ENCODE measurements at places on chromosomes 12 and 14.
A peak's percentile ranks its signal among the peaks of the same experiment; 100 is the strongest.

DNA sequence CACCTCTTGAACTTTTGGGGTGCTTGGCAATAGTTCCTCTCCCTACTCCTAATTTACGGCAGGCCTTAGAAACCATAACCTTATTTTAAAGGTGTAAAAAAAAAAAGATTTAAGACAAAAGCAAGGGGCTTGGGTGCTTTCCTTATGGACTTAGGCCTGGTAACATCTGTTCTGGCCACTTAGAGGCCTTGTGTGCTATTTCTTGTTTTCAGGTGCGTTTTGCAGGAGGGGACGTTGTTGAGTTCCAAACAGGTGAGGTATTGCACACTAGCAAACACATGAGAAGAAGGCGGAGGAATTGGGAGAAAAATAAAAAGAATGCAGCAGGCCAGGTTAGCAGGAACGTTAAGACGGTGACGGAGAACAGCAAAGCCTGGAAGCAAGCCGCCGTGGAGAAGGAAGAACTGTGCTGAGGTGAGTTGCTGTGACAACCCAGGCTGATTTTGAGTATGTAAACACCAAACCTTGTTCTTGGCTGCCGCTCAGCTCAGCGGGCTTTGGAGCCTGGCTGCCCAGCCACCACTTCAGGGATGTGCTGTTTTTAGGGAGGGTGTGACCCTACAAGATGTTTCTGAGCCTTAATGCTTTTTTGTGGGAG is 17.3 kb downstream of the EMG1 start:
- no peak for DNase-seq

DNA sequence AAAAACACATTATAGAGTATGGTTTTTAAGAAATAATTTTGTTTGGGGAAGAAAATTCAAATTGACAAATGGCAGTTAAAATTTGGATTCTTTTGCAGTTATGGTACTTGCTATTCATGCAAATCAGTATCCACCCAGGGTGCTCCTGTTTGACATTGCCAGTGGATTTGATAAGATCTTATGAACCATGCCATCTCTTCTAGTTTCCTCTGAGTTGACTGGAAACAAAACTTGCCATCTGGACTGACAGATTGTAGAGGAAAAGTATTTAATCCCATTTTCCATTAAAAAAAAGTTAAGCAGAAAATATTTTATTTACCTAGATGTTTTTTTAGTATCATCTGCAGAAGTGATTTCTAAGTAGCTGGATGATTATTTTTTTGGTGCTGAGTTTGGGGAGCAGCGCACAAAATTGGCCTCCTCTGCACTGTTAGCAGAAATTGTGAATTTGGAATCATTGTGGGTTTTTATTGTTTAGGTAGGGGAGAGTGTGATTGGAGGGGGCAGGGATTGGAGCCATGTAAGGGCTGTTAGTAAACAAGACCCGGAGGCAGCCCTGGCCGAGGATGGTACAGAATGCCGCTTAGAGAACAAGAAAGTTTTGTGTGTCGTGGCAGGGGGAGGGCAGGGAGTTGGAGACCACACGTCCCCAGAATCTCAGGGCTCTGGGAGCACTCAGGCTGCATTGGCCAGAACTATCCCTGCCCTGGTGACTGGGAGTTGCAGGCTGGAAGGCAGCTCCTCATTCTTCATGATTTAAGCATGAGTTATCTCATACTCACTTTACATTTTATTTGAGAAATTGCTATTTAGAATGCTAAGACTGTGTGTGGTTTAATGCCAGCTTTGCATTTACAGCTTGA is 56.6 kb downstream of the WDR20 start:
- no peak for DNase-seq

- DNase-seq, result no peak
These were observed 474.6 kb downstream of the ETNK1 start for GRCh38 chr12:23099604-23100003.

- DNase-seq, result no peak
These were observed 25.8 kb upstream of the C12orf76 start for GRCh38 chr12:110074089-110074488.

- DNase-seq, result no peak
These were observed 1.7 kb downstream of the LARP4 start for GRCh38 chr12:50402264-50403000.

DNA sequence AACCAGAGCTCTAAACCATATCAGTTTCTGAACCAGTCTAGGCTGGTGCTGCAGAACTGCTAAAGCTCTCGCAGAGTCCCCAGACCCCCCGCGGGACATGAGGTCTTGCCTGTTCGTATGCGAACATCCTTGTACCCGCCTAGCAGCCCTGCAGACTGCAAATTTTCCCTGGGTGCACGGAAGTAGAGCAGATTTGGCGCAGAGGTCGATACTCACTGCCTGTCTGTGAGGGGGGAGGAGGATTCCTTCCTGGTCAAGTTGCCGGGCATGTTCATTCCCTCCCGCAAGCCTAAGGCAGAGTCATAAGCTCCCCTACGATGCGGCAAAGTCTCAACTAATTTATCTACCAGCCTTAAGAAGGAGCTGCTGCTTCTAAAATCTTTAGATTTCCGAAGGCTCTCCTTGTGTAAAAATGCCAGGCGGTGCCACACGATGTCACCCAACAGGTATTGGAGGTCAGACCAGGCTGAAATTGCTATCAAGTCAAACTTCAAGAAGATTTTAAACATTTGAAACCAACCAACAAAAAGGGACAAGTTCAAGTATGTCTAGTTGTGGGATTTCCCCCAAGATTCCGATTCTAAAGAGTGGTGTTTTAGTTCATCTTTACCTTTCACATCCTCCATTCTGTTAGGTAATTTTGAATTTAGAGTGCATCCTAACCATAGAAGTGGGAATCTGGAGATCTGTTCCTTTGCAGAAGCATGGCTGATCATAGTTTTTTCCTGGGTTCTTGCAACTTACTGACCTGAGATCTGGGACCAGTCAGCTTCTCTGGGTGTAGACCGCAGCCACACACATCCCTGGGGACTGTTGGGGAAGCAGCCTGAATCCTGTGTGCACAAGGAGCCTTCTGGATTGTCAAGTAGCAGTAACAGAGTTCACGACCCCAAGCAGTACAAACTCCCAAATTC is 1.6 kb upstream of the PAX9 start:
- no peak for DNase-seq

DNA sequence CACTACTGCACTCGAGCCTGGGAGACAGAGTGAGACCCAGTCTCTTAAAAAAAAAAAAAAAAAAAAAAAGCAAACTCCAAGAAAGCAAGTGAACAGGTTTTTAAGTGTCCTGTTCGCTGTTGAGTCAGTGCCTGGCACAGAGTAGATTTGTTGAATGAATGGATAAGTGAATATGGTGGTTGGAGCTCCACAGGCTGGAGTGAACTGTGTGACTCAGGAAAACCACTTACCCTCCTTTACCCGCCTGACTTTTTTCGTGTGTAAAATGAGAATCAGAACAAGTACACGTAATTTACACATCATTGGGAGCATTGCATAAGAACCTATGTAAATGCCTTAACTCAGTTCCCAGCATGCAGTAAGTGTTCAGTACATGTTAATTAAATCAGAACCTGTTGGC is 24.0 kb upstream of the ESRRB start:
- DNase-seq, result no peak

DNA sequence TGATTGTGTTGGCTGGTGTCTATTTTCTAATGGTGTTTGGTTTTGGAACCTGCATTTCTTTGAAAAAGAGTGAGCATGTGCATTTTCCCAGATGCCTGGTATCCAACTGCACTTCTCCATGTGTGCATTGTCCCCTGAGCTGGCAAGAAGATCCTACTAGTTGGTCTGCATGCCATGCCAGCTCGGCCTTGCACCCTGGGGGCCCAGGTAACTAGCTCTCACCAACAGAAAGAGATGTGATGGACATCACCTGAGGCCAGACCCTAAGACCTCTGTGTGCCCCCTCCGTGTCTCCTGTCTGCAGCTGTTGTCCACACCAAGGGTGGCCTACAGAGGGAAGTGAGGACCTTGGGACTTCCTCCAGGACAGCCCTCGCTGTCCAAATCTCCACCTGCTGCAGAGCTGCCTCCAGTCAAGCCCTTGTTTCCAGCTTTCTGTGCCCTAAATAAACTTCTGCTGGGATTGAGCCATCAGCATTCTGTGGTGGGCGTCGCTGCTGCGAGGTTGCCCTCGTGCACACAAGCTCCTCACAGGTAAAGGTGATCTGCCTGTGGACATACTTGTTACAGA is 30.1 kb upstream of the GPR132 start:
- no peak for DNase-seq

GRCh38 chr12:53726341-53726740 is 911 bp downstream of the CALCOCO1 start:
- DNase-seq, result no peak

GRCh38 chr14:98170575-98170974 is 1101.4 kb downstream of the BCL11B start:
- DNase-seq, result no peak

- DNase-seq, result peak; percentile 90
These were observed 7.5 kb downstream of the ITGA5 start for GRCh38 chr12:54411391-54412241.

- peak; percentile 10 for DNase-seq
These were observed 15.3 kb downstream of the SPIC start for GRCh38 chr12:101490286-101490920.

- no peak for DNase-seq
These were observed 4.7 kb upstream of the EPYC start for GRCh38 chr12:91009319-91009950.

DNA sequence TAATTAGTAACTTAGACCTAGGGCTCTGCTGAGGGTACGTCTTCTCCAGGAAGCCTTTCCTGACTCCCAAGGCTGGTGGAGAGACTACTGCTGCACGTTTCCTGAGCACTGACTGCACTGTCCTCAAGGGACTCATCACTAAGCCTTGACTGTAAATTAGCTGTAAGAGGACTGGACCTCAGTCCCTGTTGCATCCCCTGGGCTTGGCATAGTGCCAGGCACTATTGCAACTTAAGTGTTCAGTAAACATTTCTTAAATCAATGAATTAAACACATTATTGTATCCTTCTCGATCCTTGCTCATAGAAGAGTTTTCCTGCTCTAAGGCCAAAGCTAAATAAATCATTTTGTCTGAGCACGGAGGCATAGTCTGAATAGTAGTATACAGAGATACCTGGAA is 31.9 kb upstream of the IFNG-AS1 start:
- DNase-seq, result no peak

DNA sequence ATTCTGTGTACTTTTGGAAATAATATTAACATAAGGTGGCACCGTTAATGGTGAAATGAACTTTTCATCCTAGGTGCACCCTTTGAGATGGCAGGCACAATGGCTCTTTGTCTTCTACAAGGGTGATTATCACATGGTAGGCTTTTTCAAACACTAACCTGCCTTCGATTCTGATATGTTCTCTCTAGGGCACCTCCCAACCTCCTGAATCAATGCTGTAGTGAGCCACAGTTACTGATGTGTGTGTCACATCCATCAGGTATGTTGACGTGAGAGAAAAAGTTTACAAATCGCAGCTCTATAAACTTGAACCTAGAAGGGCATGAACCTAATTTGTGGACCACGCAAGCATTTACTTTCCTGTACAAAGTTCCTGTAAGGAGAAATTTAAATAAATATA is 25.4 kb downstream of the PDE3A start:
- DNase-seq, result no peak

DNA sequence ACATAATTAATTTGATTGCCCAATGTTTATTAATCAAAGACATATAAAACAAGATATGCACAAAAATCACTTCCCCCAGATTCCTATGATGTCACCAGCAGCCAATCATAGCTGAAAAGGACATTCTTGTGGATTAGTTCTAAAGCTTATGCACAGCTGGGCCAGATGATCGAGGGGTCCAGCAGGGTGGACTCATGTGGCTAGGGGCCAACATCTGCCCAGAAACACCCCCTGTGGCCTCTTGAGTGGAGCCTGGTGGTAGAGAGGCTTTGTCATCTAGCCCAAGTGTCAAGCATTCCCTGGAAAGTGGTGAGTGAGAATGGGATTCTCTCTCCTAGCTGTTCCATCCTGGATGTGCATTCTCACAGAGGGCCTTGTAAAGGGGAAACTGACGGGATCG is 590.0 kb downstream of the BCL11B start:
- DNase-seq, result no peak

DNA sequence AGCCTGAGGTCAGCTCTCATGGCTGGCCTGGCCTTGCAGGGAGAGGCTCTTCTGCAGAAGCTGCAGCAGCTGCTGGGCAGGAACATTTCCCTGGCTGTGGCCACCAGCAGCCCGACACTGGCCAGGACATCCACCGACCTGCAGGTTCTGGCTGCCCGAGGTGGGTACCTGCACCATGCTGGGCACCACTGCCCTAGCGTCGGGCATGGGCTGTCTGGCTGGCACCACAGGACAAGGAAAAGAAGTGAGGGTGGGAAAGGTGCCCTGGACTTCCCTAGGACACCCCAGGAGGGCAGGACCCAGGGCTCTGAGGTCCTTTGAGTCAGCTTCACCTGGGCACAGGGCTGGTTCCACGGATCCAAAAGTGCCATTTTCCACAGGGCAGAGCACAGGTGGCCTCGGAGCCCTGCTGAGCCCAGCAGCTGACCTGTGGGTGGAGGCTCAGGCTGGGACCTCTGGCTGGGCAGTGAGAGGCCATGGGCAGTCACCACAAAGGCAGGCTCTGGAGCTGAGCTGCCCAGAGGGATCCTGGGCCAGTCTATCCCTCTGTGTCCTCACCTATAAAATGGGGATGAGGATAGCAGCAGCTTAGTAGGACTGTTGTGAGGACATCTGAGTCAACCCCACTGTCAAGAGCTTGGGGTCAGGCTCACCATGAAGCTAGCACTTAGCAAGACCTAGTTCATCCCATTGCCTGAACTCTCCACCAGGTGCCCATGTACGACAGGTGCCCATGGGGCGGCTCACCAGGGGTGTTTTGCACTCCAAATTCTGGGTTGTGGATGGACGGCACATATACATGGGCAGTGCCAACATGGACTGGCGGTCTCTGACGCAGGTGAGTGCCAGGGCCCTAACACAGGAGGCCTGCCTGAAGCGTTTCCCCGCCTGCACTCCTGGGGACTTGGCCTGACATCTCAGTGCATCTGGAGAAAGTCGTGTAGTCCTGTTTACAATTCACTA is 4.9 kb downstream of the PLD4 start:
- DNase-seq, result no peak

- DNase-seq, result no peak
These were observed 67.9 kb downstream of the GNS start for GRCh38 chr12:64691227-64691794.

DNA sequence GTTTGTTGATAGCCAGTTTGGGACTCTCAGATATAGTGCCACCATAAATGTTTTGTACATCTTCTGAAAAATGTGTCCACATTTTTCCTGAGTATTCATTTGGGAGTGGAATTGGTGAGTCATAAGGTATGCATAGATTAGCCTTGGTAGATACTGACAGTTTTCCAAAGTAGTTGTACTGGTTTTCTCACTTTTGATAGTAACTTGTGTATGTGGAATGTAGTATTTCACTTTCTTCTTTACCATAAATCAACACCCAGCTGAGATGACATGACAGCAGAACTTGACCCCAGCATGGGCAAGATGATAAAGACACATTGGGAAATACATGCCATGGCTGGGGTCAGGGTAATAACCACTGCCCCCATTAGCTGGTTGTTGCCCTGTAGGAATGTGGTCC is 5.4 kb downstream of the FBXW8 start:
- DNase-seq, result peak; percentile 22

GRCh38 chr12:96881608-96882007 is 25.4 kb upstream of the NEDD1 start:
- DNase-seq, result no peak

- no peak for DNase-seq
These were observed 82.7 kb downstream of the ADCK1 start for GRCh38 chr14:77882636-77883035.

GRCh38 chr12:104115587-104115975 is 22.4 kb downstream of the NFYB start:
- no peak for DNase-seq

- no peak for DNase-seq
These were observed 56.4 kb downstream of the RPAP3 start for GRCh38 chr12:47649381-47649780.

GRCh38 chr14:59510966-59511365 is 26.6 kb downstream of the JKAMP start:
- no peak for DNase-seq
